ENCODE measurements at places on chromosomes 6 and 20.

DNA sequence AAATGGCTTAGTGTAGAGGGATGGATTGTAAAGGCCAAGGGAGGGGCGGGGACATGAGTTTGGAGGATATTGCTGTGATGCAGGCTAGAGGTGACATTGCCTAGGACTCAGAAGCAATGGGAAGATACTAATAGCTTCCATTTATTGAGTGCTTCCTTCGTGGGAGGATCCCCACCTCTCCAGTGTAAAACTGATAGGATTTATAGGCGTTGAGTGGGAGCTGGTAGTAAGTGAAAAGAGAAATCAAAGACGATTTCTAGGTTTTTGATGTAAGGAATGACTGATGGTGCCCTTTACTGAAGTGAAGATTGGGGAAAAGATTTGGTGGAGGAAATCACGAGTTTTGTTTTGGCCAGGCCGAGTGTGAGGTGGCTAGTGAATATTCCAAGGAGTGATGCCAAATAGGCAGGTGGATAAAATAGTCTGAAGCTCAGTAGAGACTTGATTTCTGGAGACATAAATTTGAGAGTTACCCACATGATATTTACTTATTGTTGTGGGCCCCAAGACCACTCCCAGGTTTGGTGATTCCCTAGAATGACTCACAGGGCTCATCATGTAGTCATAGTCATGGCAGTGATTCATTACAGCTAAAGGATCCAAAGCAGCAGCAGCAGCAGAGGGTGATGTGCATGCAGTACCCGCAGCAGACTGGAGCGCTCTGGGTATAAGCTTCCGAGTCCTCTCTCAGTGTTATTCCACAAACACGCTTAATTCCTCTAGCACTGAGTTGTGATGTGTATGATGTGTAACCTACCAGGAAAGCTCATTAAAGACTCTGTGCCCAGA, 10.2 kb downstream of the RPRD1B start:
- no peaks in the 10 kb centered on the region for H3K27me3 ChIP-seq
- no peak for DNase-seq
- H3K4me1 ChIP-seq = peaks cover 7% of the 10 kb centered on the region
- H3K4me3 ChIP-seq = no peak overlapping the region
- no peak overlapping the region for H3K27ac ChIP-seq

GRCh38 chr6:130134582-130134981, 88.2 kb downstream of the SAMD3 start:
- DNase-seq = no peak
- H3K27ac ChIP-seq = no peak overlapping the region
- H3K36me3 ChIP-seq = peaks cover 5% of the 10 kb centered on the region
- H3K4me1 ChIP-seq = no peaks in the 10 kb centered on the region
- H3K27me3 ChIP-seq = no peaks in the 10 kb centered on the region

GRCh38 chr6:136228814-136229213, 21.3 kb downstream of the MTFR2 start:
- H3K27ac ChIP-seq = no peak overlapping the region
- no peaks in the 10 kb centered on the region for H3K36me3 ChIP-seq
- no peaks in the 10 kb centered on the region for H3K27me3 ChIP-seq
- H3K4me3 ChIP-seq = no peak overlapping the region

- no peak for DNase-seq
- no peak overlapping the region for H3K4me3 ChIP-seq
- no peak overlapping the region for H3K27ac ChIP-seq
- H3K36me3 ChIP-seq = no peaks in the 10 kb centered on the region
- H3K27me3 ChIP-seq = no peaks in the 10 kb centered on the region
Observed at GRCh38 chr6:113756290-113756665, 100.9 kb upstream of the MARCKS start.

DNA sequence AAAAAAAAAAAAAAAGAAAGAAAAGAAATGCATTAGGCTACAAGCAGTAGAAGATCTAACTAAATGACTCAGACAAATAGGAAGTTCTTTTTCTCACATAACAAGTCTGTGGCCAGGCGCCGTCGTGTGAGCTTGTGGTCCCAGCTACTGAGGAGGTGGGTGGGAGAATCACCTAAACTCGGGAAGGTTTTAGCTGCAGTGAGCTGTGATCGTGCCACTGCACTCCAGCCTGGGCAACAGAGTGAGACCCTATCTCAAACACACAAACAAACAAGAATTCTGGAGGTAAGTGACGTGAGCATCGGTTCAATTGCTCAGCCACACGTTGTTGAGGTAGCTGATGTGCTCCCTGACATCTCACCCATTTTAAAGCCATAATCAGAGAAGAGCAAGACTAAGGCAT, 37.9 kb upstream of the SLC23A2 start:
- H3K36me3 ChIP-seq = no peaks in the 10 kb centered on the region
- H3K27ac ChIP-seq = no peak overlapping the region
- H3K4me1 ChIP-seq = no peaks in the 10 kb centered on the region
- H3K4me3 ChIP-seq = no peak overlapping the region

DNA sequence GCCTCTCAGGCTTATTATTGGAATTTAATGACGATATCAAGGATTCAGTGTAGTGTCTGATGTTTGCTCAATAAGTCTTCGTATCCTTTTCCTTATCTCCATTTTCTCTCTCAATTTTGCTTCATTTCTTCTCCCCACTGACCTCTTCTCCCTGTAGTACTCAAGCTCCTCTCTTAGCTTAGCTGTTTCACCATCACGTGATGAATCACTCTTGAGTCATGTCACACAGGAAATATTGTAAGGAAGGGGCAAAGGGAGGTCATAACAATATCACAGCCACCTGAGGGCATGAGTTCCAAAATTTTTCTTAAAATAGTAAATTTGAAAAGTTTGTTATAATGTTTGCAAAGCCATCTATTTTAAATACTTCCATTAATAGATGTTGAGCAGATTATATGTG, 392.2 kb upstream of the MARCKS start:
- H3K36me3 ChIP-seq = no peaks in the 10 kb centered on the region
- no peak for DNase-seq
- H3K27me3 ChIP-seq = no peaks in the 10 kb centered on the region
- no peaks in the 10 kb centered on the region for H3K4me1 ChIP-seq
- no peak overlapping the region for H3K4me3 ChIP-seq

Measured in muscle of leg (tissue), 16 donors.